Thoracic aorta (tissue), 2 donors: ENCODE measurements at places on chromosomes 12 and 14. TPM values are rescaled to one million over a fixed set of nuclear protein-coding genes. Genes with fewer than 3 reads are reported as not detected.

DNA sequence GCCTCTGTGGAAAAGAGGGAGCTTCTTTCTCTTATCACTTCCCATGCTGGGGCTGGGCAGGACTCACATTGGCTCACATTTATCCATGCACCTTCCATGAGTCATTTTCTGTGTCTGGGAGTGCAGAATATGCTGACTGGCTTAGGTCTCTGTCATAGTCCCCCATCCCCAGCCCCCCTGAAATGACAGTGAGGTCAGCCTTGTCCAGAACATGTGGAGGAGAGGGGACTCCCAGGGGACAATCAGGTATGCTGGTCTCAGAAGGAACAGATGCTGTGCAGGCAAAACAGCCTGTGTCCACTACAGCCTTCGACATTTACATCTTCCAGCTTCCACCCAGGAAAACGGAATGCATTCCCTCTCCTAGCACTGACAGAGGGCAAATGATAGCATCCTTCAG, 35.0 kb downstream of the ADGRD1 start:
- no peak for DNase-seq

KERA gene
- not detected for total RNA-seq

ASIC1 gene
- not detected for total RNA-seq

LMNTD1 gene
- not detected for total RNA-seq

PLA2G1B gene
- total RNA-seq, result not detected

CCDC175 gene
- total RNA-seq, result not detected

DNA sequence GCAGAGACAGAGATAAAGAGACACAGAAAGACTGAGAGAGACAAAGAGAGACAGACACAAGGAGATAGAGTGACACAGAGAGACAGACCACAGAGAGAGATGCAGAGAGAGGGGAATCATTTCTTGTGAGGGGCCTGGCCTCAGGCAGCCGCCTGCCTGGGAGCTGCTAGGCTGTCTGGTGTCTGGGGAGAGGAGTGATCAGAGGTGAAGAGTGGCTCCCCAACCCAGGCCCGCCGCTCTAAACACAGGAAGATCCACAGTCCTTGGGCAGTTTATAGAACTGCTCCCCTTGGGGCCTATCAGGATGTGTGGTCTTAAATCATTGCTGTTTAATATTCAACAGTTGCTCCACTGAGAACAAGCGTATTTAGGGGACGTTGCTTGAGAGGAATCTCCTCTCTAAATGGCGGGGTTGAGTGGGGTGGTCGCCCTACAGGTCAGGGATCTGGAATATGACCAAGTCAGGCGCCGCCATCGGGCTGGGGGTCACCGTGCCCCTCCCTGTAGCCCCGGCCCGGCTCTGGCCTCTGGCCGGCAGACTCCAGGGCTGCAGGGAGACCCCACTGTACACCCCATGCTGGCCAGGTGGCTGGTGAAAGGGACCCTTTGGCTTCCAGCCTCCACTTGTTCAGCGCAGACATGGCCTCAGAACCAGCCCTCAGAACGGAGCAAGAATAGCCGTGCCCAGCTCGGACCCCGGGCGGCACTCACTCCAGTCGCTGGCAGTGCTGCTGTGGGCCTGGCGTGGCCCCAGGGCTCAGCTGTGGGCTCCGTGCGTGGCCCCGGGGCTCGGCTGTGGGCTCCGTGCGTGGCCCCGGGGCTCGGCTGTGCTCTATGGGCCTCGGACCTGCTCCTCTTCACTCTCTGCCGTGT, 89.4 kb downstream of the GALNT9 start:
- no peak for DNase-seq

OR6C2 gene
- total RNA-seq, result not detected

RPGRIP1 gene
- total RNA-seq, result not detected

GRCh38 chr12:89494411-89495231, 30.0 kb downstream of the GALNT4 start:
- DNase-seq, result no peak
